ENCODE measurements at places on chromosomes 12 and 14.

- DNase-seq: no peak
Measured at GRCh38 chr14:76129851-76130576, 21.7 kb upstream of the GPATCH2L start.

- DNase-seq: no peak
Measured at GRCh38 chr12:69844836-69845235, 19.8 kb downstream of the MYRFL start.

DNA sequence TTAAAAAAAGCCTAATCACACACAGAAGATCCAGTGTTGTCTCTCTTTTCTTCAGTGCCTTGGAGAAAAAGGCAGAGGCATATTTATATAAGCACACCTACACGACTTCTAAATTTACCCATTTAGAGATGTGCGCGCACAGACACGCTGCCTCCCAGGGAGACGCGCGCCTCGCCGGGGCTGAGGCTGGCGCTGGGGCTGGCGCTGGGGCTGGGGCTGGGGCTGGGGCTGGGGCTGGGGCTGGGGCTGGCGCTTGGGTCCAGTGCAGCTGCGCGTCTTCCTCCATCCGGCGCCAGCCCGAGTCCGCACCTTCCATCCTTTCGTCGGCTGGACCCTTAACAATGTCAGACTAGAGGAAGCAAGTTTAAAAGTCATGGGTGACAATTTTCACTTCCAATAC is 118.4 kb upstream of the ARID2 start:
- no peak for DNase-seq

- DNase-seq: no peak
Measured at GRCh38 chr14:103296987-103297386, 37.0 kb upstream of the EIF5 start.

GRCh38 chr14:71815110-71815509 is 117.1 kb upstream of the RGS6 start:
- no peak for DNase-seq

- DNase-seq: no peak
Measured at GRCh38 chr14:89616852-89617341, 199.9 kb upstream of the FOXN3 start.

DNA sequence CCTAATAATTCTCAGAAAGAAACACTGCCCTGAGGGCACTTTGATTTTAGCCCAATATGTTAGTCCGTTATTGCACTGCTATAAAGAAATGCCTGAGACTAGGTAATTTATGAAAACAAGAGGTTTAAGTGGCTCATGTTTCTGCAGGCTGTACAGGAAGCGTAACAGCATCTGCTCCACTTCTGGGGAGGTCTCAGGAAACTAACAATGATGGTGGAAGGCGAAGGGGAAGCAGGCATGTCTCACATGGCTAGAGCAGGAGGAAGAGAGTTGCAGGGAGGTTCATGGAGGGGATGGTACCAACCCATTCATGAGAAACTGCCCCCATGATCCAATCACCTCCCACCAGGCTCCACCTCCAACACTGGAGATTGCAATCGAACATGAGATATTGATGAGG is 49.4 kb upstream of the RERG start:
- DNase-seq: no peak

DNA sequence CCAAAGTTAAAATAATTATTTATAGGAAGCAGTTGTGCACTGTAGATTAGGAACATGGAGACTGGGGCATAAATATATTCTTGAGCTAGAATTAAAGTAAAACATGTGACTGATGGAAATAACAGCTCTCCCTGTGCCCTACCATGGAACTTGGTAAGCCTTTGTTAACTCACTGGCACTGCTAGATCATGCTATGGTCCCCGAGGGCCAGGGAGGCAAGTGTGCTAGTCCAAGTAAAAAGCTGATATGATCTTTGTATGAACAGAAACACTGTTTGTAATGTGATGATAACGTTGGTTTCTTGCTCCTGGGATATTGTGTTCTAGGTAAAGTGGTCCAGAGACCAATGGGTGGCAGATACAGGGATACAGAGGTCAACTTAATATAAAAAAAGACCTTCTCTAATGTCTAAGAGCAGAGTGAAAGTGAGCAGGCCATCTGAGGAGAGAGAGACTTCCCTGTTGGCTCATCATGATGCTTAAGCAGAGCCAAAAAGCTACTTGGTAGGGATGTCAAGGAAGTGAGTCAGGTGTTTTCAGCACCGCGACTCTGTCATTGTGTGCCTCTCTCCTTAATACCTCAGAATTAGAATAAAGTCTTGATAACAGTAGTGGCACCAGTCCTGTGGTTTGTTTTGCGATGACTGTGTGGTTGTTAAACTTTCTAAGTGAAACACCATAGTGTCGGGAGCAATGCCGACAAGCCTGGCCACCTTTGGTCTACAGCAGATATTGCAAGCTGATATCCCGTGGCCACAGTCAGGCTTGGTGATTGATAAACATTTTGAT is 27.6 kb downstream of the BICD1 start:
- DNase-seq: peak; percentile 18

- DNase-seq: no peak
Measured at GRCh38 chr12:64385019-64385418, 5.5 kb downstream of the C12orf56 start.

DNA sequence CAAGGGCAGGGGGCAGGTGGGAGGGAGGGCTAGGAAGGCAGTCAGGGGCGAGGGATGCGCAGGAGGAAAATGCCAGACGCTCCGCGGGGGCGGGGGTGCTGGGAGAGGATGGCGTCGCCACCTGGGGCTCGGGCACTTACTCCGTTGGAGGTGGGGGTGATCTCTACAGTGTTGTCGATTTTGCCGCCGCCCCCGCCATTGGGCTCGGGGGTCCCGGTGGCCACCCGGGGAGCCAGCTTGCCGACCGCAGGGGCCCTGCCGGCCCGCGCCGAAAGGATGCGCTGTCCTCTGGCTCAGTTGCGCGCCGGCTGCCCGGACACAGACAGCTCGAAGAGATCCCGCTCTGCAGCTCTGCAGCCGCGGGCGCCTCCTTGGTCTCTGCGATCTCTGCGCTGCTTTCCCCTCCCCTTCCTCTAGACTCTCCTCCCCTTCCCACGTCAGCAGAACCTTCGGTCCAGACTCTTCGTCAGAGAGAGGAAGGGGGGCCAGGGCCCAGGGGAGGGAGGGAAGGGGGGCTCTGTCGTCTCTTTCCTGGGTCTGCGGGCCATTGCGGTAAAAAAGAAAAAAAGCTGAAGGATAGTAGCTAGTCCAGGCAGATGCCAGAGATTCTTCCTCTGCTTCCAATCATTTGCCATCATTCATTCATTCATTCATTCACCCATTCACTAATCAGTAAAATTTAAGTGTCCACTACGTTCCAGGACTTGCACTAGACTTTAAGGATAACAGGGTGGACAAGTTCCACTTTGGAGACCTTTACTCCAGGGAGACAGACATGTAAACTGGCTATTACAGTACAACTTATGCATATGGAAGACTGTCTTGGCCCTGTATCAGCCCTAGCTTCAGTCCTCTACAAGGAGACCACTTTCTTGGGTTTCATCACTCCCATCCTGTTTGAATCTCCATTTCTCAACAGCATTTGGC is at the start of gene SLC22A17:
SLC22A17 (minus strand) TSS at position 382 of the 927 bp plus-strand sequence.
- DNase-seq: peak; percentile 46

- DNase-seq: no peak
Measured at GRCh38 chr14:51023964-51024363, 70.9 kb downstream of the TRIM9 start.

DNA sequence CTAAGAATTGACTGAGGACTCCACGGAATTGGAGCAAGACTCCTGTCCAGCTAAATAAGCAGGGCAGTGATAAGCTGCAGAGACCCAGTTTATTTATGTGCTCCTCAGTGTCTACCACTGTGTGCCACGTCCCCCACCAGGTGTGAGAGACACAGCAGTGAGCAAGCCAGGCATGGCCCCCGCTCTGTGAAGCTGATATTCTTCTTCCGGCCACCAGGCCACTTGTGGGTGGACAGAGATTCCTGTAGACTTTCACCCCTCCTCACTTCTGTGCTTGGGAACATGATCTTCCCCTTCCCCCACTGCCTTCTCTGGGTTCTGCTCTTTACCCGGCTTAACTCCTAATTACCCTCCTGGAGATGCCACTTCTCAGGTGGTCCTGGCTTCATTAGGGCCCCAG is 21.3 kb downstream of the BRAP start:
- DNase-seq: no peak

GRCh38 chr12:98752726-98753125 is 107.6 kb downstream of the APAF1 start:
- no peak for DNase-seq

DNA sequence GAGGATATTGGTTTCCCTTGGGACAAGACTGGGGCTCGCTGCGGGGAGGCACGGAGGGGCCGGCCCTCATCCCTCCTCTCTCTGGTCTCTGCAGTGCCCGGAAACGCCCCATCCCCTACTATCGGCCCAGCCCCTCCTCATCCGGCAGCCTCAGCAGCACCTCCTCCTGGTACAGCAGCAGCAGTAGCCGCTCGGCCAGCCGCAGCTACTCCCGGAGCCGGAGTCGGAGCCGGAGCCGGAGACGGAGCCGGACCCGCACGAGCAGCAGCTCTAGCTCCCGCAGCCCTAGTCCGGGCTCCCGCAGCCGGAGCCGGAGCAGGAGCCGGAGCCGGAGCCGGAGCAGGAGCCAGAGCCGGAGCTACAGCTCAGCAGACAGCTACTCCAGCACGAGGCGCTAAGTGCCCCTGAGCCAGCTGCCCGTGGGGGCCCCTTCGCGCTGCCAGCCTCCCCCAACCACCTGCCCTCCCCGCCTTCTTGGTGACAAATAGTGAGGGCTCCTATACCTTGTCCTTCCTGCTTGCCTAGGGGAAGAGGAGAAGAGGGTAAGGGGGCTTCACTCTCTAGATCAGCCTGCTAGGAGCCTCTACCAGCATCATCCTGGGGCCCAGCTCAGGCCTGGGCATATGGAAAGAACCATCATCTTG is 22.2 kb upstream of the HSPB8 start:
- DNase-seq: no peak

DNA sequence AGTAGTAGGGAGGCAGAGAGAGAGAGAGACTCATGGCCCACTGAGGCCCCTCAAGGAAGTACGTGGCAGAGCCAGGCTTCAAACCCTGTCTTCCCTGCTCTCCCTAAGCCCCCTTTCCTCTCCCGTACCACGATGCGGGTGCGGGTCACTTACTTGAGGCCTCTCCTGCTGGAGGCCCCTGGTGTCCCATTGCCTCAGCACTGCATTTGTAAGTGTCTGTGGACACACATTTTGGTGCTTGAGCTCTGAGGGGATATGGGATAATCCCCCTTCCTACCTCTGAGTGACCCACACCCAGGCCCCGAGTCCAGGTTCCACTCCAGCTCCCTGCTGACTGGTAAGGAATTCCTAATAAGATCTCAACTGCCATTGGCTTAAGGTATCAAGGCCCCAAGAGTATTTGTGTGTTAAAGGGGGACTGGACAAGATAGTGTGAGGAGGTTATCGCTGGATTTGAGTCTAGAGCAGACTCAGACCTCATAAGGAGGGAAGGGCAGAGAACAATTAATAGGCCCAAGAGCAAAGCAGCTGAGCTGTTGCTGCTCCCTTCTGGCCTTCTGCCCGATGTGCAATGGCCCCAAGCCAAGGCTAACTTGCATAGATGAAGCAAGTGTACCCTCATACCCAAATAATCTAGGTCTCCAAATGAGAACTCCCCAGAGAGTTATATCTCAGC is 71.9 kb downstream of the CRACR2A start:
- no peak for DNase-seq

DNA sequence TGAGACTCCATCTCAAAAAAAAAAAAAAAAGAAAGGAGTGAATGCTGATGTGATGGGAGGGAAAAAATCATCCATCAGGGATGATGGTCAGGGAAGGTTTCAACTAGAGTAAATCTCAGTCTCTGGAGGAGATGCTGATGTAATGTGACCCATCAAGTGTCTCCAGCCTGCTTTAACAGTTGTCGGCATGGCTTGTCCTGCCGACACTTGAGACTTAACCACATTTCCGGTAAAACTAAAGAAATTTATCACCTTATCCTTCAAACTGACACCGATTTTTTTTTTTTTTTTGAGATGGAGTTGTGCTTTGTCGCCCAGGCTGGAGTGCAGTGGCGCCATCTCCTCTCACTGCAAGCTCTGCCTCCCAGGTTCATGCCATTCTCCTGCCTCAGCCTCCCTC is 21.5 kb upstream of the ANAPC5 start:
- no peak for DNase-seq
